ENCODE measurements at places on chromosomes 12 and 14.

- DNase-seq: no peak
Measured at GRCh38 chr12:46554460-46554859, 181.9 kb upstream of the SLC38A2 start.

DNA sequence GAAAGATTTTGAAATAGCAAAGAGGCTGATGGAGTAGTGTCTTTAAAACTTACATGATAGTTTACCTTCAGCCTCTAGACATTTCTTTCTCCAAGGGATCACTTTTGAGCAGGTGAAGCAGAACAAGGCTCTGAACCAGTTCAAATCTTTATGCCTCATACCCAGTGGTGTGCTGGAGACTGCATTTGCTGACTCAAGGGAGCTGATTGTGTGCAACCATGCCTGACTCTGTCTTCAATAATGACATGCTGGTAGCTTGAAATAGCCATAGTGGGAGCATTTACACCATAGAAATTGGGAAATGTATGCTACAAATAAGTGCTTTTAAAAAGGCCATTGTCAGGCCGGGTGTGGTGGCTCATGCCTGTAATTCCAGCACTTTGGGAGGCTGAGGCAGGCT lies 482.0 kb downstream of the TMTC2 start:
- no peak for DNase-seq

- DNase-seq: no peak
Measured at GRCh38 chr12:18135509-18135908, 45.5 kb upstream of the RERGL start.

GRCh38 chr12:57756406-57757341 lies 1.8 kb downstream of the MARCHF9 start:
- DNase-seq: peak; percentile 40

- no peak for DNase-seq
Measured at GRCh38 chr12:77629141-77629540, 201.6 kb upstream of the NAV3 start.

- DNase-seq: no peak
Measured at GRCh38 chr12:9343731-9344130, 135.5 kb upstream of the PZP start.

- no peak for DNase-seq
Measured at GRCh38 chr14:100386121-100386520, 63.0 kb downstream of the SLC25A47 start.

DNA sequence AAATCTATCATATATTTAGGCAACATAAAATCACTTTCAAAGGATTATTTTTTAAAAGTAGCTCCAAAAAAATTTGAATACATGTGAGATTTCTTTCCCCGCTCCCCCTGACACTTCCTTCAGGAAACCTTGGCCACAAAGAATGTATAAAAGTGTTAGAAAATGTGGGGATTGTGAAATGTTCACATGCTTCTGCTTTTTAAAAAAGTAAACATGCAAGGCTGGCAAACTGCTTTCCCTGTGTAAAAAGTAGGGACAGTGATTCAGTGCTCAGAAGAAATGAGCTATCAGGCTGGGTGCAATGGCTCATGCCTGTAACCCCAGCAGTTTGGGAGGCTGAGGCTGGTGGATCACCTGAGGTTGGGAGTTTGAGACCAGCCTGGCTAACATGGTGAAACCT lies 26.6 kb downstream of the MBIP start:
- DNase-seq: no peak

- DNase-seq: no peak
Measured at GRCh38 chr12:12764824-12765223, 20.6 kb upstream of the APOLD1 start.

GRCh38 chr12:125989696-125990095 lies 924.5 kb downstream of the AACS start:
- no peak for DNase-seq

DNA sequence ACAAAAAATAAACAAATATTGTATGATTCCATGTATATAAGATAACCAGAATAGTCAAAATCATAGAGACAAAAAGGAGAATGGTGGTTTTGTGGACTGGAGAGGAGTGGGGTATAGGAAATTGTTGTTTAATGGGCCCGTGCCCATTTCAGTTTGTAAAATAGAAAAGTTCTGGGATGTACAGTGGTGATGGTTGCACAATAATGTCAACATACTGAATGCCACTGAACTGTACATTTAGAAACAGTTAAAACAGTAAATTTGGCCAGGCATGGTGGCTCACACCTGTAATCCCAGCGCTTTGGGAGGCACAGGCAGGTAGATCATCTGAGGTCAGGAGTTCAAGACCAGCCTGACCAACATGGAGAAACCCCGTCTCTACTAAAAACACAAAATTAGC lies 40.1 kb downstream of the NUMB start:
- no peak for DNase-seq

- DNase-seq: no peak
Measured at GRCh38 chr14:90612801-90613200, 203.4 kb downstream of the TTC7B start.

DNA sequence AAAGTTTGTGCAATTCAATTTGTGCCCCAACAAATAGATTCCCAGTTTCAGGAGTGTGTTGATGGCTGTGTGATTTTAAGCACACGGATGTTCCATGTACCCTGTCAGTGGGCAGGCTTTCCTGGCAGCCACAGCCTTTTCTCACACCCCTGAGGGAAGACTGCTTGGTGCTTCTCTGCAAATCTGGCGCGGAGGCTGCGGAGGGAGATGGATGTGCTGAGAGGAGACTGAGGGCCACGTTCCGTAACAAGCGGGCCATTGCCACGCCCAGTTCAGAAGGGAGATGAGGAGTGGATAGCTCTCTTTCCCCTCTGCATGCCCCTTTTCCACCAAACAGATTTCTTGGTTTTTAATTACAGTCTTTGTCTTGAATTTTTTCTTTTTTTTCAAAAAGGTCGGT lies 89.1 kb downstream of the BEGAIN start:
- DNase-seq: peak; percentile 36

GRCh38 chr12:50055831-50056638 lies 1.4 kb upstream of the ASIC1 start:
- DNase-seq: peak; percentile 28

GRCh38 chr12:78181544-78182162 lies 351.0 kb downstream of the NAV3 start:
- DNase-seq: peak; percentile 59

- no peak for DNase-seq
Measured at GRCh38 chr12:113190761-113191160, 5.2 kb downstream of the RITA1 start.

DNA sequence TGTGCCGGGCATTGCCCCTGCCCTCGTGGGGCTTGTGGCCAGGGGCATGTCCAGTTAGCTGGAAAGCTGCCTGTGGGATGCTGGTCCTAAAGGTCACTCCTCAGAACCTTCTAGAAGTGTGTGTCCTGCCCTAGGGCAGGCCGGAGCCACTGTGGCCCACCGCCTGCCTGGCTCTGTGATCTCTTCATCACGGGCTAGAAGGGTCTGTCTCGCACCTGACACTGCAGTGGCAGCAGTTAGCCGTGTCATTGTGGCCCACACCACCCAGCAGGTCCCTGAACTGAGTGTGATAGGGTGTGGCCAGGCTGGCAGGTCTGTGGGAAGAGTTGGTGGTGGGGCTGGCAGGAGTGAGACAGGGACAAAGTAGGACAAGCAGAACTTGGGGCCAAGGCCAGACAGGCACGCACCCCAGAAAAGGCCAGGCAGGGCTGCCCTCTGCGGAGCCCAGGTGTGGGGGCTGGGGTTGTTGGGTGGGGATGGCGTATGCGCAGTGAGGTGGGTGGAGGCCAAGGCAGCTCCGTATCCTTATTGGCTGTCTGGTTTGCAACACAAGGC lies 41.2 kb downstream of the ADGRD1 start:
- DNase-seq: no peak

- DNase-seq: no peak
Measured at GRCh38 chr12:9925705-9926393, 6.3 kb downstream of the CLEC2A start.

GRCh38 chr14:67492538-67492937 lies 4.0 kb upstream of the TMEM229B start:
- DNase-seq: no peak

- DNase-seq: no peak
Measured at GRCh38 chr14:99752486-99753121, 40.6 kb upstream of the EML1 start.

DNA sequence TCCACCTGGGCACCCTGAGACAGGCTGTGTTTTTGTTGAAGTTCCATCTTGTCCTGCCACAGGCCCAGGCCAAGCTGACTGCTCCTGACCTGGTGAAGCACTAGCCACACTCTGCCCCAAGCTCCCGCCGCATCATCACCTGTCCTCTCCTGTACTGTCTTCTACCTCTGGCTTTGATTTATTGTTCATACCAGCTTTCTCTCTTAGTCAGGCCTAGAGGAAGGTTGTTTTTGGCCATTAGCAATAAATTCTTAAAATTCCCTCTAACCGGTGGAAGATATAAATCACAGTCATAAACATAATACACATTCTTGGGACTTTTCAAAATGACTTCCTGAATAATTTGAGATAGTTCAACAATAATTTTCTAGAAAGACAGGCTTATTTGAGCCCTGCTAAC lies 169.4 kb downstream of the DAD1 start:
- DNase-seq: no peak

DNA sequence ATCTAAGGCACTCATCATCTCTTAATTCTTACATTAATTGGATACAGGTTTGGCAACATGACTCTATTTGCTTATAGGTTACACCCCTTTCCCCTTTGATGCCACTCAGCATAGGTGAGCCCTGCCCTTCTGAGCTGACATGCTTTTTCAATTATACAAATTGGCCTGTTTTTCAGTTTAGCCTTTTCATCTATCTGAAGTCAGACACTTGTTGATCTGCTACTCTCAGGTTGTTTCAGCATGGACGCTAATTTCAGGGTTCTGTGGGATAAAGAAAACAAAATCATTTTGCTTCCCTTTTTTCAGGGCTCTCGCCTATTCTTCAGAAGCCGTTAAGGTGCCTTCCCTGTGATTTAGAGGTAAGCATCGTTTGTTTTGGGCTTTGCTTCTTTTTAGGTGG lies 55.3 kb downstream of the DACT1 start:
- no peak for DNase-seq

GRCh38 chr12:104282109-104282508 lies 21.4 kb upstream of the EID3 start:
- DNase-seq: no peak

GRCh38 chr12:109270494-109270893 lies 38.6 kb downstream of the FOXN4 start:
- no peak for DNase-seq

- no peak for DNase-seq
Measured at GRCh38 chr12:54882079-54882478, 27.8 kb downstream of the MUCL1 start.

DNA sequence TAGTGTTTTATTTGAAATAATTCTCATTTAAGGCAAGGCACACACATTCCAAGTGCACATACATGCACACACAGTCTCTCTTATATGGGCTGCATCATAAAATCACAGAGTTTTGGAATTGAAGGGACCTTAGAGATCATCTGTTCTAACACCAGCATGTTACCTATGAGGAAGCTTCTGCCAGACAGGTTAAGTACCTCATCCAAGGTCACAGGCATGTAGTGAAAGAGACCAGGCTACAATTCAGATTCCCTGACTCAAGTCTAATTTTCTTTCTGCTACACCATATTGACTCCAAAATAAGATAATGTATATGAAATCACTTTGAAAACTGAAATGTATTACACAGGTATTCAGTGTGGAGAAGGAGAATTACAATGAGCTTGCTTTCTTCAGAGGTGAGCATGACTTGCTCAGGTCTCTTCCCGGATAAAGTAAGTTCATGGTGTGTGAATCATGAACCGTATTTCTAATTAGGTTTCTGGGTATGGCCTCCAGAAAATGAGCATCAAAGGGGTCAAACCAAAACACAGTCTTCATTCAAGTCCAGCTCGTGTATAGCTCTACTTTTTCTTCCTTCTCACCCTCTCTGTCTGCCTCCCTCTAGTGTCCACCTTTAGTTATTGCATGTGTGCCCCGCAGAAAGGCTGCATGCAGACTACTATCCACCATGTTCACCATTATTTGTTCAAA lies 411.9 kb downstream of the FUT8 start:
- peak; percentile 75 for DNase-seq

DNA sequence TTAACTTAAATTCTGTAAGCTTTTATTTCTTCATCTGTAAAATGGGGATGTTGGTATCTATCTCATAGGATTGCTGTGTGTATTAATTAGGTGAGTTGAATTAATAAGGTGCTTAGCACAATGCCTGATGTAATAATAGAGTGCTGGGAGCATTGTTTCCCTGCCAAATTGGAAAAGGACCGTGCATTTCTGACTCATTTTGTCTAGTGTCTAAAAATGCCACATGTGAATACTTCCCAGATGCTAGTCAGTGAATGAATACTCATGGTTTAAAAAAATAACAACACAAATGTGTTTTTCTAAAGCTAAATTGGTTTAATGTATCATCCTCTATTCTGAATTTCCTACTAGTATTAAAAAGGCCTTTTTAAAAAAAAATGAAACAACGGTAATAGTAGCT lies 45.4 kb upstream of the NEDD1 start:
- no peak for DNase-seq

- DNase-seq: no peak
Measured at GRCh38 chr12:80173083-80173864, 73.9 kb downstream of the OTOGL start.

DNA sequence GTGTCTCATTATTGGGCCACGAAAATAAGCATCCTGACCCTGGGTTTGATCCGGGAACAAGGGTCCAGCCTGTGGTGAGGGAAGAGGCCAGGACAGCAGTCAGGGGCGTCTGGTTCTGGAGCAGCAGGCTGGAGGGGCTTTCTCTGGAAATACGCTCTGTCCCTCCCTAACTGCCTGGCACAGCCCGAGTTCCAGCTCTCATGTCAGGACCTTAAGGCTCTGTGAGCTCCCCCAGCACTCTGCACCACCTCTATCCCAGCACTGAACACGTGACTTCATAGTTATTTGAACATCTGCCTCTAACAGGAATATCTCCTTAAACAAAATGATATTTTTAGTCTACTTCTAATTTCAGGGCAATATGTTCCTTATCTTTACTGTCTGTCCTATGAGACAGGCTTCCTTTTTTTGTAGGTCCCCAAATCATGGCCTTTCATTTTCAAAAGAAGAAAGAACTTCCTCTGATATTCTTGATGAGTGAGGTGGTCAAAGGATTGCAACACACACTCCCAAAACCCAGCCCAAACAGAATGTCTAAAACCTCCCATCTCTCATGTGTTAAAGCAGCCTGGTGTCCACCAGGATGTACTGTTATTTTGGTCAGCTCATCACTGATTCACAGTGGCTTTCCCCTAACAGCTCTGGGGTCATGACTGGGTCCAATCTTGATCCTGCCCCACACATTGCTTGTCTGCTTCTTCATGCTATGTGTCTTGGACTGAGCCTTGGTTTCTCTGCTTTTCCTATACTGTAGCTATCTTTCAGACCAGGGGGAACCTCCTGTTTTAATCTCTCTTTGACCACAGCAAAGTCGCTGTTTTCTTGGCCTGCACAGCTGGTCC lies 9.7 kb downstream of the AQP6 start:
- DNase-seq: no peak

All from NCI-H1436 (cell line).